CD4-positive, alpha-beta T cell treated with Interferon gamma for 1 hour (primary cell): ENCODE measurements at places on chromosomes 16 and 17.

DNA sequence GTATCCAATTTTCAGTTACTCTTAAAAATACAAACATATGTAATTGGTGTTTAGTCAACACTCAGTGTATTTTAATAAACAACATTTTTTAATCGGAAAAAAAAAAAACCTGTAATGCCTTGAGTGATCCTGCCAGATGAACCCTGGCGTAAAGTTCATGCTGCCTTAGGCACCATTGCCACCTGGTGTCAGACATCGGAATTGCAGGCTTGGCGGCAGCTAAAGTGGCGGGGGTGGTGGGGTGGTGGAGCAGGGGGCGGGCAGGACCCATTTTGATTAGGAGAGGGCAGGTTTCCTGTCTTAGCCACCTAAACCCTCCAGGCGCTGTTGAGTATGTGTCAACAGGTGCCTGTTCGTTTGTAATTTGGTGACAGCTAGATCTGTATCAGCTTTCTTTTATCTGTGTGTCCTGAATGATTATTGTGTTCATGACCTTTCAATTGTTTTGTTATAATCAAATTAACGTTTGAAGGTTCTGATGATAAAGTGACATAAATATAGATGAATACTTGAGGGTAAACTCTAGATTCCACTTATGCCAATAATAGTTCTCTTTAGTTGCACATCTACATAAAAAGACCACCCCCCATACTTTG, 588.7 kb downstream of the CDH13 start:
- peak; percentile 1 for DNase-seq

- no peak for DNase-seq
These were observed 39.6 kb downstream of the GPRC5B start for GRCh38 chr16:19844945-19845641.

DNA sequence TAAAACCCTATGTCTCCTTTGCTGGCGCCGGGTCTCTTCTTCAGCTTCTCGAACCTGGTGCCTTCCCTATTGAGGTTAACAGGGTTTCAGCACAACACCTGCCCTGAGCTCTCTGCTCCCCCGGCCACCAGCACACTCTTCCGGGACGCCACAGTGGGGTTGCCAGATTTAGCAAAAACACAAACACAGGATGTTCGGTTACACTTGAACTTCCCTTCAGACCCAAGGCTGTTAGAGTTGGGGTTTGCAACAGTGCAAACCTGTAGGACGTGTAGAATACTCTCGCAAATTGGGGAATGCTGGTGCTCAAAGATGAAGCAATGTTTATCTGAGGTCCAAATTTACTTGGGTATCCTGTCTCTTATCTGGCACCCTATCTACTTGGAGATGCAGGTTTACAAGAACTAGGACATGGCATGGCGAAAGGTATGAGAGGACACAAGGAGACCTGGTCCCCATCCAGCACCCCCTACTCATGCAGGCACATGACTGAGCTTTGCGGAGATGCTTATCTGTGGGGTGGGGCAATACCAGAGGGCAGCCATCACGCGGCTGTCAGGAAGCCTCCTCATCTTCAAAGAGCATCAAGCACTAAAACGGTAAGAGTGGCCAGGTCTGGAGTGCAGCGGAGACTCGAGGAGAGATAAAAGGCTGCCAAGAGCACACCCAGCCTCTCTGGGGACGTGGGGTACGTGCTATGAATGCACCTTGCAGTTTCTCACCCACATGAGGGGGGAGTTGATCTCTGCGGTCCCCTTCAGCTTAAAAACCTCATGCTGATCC, 52.8 kb downstream of the SDK2 start:
- DNase-seq, result peak; percentile 61

DNA sequence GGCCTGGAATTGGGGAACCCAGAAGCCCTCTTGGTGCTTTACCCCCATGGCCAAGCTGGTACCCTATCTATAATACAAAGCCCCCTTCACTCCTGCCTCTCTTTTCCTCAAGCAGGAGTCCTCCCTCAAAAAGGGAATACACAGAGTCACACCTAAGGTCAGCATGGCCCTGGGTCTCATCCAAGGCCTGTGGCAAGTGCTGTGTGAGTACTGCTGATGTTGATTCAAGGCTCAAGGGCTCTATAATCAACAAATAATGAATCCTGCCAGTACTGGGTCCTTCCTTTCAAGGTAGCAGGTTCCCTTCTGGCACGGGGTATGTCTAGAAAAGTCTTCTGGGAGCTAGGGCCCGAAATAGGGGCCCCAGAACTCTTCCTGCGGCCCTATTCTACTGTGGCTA, 187.3 kb downstream of the CYB561 start:
- DNase-seq, result no peak

- no peak for DNase-seq
These were observed 248.5 kb upstream of the RPL38 start for GRCh38 chr17:73954951-73955350.

DNA sequence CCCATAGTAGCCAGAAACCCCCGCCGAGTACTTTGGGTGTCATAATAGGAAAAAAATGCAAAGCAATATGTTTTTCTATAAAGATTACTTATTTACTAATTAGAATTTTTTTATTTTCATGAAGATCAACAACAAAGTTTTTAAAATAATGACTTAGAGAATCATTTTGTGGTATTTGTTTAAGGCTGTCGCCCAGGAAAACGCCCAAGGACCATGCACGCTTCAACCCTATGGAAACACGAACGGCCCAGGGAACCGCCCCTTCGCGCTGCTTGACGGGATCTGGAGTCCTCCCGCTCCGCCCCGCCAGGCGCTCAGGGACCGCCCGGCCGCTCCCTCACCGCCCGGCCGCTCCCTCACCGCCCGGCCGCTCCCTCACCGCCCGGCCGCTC, 408 bp upstream of the KPNA2 start:
- no peak for DNase-seq

DNA sequence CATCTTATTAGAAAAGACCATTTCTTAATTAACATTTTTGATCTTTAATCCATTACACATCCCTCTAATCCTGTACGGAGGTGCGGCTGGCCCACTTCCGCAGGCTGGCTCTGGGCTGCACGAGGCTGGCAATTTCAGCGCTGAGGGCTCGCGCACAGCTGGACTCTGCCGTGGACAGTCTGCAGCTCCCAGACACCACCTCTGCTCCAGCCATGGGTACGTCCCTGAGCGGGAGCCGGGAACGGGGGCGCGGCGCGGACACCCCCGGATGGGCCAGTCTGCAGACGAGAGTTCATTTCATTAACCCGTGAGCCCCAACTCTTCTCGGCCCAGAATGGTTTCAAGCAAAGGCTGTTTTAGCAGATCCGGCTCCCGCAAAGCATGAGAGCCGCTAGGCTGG, 87.9 kb downstream of the ZNF423 start:
- no peak for DNase-seq

GRCh38 chr16:10641953-10642949, 52.5 kb downstream of the TEKT5 start:
- no peak for DNase-seq

DNA sequence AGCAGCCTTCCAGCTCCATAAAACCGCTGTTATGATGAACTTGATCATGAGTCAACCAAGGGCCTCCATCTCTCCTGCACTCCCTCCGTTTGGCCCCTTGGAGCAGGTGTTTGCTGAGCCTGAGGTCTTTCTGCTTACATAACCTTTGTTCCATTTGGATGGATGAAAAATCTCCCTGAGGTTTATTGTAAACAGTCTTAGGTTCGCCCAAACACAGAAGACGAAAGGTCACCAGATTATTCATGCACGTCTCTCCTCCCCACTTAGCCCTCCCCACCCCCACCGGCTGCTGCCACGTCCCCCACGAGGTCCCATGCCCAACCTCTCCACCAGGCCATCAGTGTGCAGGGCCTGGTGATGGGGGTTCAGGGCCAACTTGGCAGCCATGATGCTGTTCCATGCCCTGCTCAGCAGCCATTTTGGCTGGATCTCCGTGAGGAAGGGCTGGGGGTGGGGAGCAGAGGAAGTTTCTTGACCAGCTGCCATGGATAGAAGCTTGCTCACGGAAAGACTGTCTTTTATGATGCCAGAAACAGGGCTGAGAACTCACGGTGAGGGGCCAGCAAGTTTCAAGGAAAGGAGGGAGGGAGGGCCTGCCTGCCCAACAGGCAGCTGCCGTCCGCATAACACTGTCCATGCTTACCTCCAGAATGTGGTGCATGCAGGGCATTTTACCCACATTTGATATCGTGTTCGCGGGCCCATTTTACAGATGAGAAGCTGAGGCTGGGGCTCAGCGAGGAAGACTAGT, 47.8 kb upstream of the FOXF1 start:
- DNase-seq, result no peak

DNA sequence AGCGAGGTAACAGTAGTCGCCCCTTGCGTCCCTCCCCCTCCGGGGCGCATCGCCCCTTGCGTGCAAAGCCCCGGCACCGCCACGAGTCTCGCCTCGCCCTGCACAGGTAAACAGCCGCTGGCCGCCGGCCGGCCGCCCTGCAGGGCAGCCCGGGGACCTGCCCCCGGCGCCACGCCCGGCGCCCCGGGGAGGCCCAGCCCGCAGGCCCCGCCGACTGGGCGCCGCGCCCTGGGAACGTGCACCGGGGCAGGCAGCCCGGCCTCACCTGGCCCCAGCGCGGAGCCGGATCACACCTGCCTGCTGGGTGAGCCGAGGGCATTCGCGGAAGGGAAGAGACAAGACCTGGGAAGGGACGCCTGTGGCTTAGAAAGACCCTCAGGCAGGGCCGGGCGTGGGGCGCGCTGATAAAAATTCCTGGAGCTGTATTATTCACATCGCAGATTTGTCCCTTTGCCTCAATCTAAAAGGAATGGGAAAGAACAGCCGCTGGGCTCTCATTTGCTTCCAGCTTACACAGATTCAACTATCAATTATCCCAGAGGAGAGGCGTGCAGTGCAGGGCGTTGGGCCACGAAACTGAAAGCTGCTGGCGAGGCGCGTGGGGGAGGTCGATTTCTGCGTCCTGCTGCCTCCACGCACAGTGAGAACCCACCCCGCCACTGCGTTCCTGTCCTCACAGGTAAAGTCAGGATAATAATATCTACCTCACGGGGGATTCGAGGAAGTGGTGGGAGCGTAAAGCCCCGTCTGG, 451.9 kb downstream of the SLC39A11 start:
- DNase-seq, result no peak

- no peak for DNase-seq
These were observed 22.8 kb downstream of the ZNF75A start for GRCh38 chr16:3328104-3328503.

DNA sequence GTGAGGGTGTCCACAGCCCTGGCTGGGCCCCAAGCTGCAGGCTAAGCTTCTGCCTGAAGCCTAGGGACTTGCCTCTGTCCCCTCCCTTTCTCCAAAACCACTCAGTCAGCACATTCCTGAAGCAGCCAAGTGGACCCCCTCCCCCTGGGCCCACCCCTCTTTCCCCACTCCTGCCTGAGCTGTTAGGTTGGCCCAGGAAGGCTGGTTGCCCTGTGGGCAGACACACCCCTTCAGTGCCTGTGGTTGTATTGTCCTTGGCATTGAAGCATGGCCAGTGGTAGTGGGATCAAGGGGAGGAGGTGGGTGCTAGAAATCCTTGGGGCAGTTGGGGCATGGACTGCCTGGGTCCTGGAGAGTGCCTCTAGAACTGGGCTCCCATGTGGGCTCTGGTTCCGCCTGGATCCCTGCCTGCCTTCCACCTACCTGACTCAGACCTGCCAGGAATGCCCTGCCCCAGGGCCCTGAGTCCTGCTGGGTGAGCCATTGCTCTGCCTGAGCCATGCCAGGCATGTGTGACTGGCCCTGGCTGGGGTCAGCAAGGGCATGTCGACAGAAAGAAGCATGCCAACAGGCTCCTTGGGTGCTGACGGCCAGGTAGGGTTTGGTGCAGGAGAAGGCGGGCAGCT, 2.1 kb downstream of the TRAF4 start:
- DNase-seq, result no peak

DNA sequence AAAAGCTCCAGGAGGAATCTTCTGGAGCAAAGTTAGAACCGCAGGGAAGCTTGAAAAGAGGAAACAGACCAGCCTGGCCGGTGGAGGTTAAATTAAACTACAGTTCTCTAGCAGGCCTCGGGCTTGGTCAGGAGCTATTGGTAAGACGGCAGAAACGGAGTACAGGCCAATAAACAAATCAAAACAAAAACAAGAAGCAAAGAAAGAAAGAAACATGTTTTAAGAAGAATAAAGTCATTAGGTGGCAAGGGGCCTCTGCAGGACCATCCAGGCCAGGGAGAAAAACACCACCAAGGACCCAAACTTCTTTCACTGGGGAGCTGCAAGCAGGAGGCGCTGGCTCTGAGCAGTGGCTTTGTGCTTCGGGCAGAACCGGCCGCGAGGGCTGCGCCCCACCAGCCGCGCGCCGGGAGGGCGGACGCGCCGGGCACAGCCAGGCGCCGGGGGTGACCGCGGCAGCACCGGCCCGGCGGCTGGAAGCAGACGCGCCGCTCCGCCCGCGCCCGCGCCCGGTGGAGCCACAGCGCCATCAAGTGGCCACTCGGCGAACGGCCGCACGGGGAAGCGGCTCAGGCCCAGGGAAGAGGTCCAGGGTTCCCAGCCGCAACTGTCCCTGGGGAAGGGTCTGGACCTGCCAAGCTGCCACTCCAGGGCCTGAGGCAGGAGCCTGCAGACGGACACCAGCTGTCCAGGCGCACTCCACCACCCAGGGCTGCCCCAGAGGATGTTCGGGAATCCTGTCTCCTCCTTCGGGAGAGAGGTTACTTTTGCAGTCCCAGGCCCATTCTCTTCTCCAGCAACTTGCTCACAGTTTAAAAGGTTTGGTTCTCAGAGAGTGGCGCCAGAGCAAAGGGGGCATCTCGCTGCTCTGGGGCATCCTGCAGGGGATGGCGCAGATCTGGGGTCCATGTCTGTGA, 419.4 kb downstream of the SOX9 start:
- DNase-seq, result peak; percentile 25

DNA sequence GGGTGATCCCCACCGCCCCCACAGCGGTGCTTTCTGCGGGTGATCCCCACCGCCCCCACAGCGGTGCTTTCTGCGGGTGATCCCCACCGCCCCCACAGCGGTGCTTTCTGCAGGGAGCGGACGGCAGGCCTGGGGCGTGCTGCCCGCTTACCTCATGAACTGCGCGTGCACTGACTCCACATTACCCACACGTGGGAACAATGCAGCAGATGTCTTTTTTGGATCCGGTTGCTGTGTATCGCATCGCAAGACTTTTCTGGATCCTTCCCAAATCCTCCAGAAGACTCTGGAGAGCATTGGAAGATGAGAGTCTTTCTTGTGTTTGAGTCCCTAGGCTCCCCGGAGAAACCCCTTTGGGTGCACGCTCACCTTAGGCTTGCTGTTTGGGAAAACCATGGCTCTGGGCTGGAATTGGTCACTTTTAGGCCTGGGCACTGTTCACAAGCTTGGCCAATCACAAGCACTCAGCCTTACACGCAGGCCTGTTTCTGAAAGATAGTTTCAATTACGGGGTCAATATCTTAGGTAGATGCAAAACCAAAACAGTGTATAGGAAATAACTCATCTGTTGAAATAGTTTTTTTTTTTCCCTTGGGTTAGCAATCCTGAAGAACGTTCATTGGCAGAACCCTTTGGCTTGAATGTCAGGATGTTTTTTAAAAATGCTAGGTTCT, 201.8 kb downstream of the RPTOR start:
- no peak for DNase-seq

DNA sequence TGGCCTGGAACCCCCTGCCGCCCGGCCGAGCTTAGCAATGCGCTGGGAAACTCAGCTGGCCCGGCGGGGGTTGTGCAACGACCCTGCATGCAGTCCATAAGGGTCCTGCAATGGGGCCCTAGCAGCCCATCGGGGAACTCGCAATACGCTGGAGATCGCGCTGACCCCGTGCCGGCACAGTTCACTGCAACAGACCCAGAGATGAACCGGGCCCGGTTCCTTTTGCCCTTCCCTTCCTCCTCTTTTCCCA, 375 bp downstream of the SLC25A11 start:
- no peak for DNase-seq
